ENCODE measurements at places on chromosomes 1 and 21. TPM values are rescaled to one million over a fixed set of nuclear protein-coding genes. Genes with fewer than 3 reads are reported as not detected.

DNA sequence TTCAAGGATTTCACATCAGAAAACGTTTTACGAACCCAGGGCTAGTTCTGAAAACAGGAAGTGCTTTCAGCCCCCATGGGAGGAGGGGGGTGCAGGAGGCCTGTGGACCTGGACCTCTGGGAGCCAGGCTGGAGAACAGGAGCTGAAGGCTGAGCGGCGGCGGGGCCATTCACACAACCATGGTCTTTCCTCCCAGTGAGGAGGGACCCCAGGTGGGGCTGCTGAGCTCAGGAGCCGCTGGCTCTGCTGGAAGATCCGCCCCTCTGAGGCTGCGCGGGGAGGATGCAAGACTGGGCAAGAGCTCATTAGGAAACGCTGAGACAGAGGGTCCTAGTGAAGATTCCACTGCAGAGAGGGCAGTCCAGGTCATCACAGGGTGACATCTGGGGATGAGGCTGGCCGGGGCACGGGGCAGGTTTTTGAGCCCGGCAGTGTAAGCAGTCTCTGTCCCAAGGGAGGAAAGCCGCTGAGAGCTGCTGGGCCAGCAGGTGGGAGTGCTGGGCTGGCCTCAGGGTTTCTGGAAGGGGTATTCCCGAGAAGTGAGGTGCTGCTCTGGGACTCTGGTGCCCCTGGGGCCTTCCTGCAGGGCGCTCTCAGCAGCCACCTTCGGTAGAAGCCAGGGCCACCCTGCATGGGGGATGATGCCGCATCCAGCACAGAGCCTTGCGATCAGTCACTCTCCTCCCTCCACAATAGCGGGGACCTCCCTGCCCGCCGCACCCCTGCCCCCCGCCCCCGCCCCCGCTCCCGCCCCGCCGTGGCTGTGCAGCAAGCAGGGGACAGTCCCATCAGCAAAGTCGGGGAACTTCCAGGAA is 7.5 kb downstream of the MX2 start:
- peaks cover 91% of the 10 kb centered on the region for H3K4me1 ChIP-seq

- no peaks in the 10 kb centered on the region for H3K27me3 ChIP-seq
- H3K27ac ChIP-seq, result no peak overlapping the region
- peaks cover 59% of the 10 kb centered on the region for H3K4me1 ChIP-seq
- no peak overlapping the region for H3K4me3 ChIP-seq
- no peak for DNase-seq
These were observed 32.1 kb downstream of the JAK1 start for GRCh38 chr1:64934115-64934877.

GRCh38 chr1:227362039-227362438 is 43.7 kb upstream of the CDC42BPA start:
- H3K27me3 ChIP-seq, result no peaks in the 10 kb centered on the region
- no peaks in the 10 kb centered on the region for H3K4me1 ChIP-seq
- no peak for DNase-seq
- no peak overlapping the region for H3K4me3 ChIP-seq
- H3K27ac ChIP-seq, result no peak overlapping the region

- H3K27me3 ChIP-seq, result peaks cover 75% of the 10 kb centered on the region
- no peak for DNase-seq
- H3K27ac ChIP-seq, result no peak within 1 kb of the TSS
- no peaks in the 10 kb centered on the region for H3K36me3 ChIP-seq
- H3K4me1 ChIP-seq, result peaks cover 3% of the 10 kb centered on the region
These were observed at the start of gene NES for GRCh38 chr1:156676820-156677615. NES (minus strand) TSS chr1:156677407; CDS start chr1:156677264, 143 bp downstream.

PTPRU gene
- total RNA-seq, result 0.31 TPM
